ENCODE measurements at places on chromosomes 2 and 18.

- no peak for DNase-seq
These were observed 2.9 kb downstream of the TMEM178A start for GRCh38 chr2:39668576-39669080.

DNA sequence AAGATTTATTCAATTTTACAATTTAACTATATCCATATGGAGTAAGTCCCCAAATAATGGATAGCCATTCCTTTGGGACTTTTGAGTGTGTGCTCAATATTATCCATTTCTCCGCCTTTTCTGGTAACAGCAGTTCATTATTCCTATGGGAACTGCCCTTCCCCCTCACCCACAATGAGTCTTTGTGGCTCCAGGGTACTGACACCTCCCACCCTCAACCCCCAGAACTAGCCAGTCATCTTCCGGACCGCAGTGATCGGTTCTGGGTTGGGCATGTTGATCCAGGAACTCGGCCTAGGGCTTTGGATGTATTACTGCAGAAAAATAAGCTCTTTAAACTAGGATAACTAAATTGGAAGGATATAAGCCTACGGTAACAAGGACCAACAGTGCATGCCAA lies 45.4 kb upstream of the CCDC150 start:
- DNase-seq: no peak

GRCh38 chr2:11080253-11081115 lies 74.8 kb upstream of the SLC66A3 start:
- DNase-seq: no peak

GRCh38 chr18:75169411-75169810 lies 39.5 kb downstream of the PTGR3 start:
- DNase-seq: no peak

GRCh38 chr2:157182204-157182709 lies 75.2 kb upstream of the GALNT5 start:
- DNase-seq: no peak

All from NCI-H187 treated with DMSO at 0.1 percent for 48 hours (cell line).